ENCODE measurements at places on chromosomes 5 and 9. TPM values are rescaled to one million over a fixed set of nuclear protein-coding genes. Genes with fewer than 3 reads are reported as not detected.

- no peak for DNase-seq
Measured at GRCh38 chr5:152978141-152978835, 512.2 kb upstream of the GRIA1 start.

DNA sequence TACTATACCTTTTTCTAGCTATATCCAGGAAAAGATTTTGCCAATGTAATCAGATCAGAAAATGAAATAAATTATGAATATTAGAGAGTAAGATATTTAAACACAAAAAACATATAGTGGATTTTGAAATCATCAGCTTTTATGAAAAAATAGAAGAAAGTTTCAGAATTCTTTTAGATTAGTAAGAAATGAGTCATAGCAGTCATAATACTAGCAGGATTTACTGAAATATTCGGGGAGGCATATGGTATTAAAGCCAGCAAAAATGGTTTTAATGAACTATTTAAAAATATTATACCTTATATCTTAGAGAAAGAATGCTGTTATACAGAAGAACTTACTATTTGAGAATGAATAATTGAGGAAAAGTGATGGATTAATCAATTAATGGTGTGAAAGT is 303.6 kb upstream of the NUDT12 start:
- DNase-seq = no peak

DNA sequence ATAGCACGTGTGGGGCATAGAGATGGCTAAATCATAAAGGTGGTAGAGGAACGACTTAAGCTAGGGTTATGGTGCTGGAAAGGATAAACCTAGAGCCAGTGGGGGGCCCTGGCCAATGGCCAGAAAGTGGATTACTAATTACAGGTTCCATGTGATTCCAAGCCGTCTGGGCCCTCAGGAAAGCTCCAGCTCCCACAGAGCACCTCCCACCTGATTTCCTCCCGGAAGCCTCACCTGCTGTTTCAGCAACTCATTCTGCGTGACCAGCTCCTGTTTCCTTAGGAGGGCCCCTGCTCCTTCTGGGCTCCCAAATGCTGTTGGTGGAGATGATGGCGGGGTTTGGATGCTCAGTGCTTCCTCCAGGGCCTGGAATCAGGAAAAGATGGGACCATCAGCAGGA is 16.2 kb downstream of the GPX3 start:
- DNase-seq = no peak

GRCh38 chr9:76592091-76592973 is 133.3 kb downstream of the GCNT1 start:
- no peak for DNase-seq

DNA sequence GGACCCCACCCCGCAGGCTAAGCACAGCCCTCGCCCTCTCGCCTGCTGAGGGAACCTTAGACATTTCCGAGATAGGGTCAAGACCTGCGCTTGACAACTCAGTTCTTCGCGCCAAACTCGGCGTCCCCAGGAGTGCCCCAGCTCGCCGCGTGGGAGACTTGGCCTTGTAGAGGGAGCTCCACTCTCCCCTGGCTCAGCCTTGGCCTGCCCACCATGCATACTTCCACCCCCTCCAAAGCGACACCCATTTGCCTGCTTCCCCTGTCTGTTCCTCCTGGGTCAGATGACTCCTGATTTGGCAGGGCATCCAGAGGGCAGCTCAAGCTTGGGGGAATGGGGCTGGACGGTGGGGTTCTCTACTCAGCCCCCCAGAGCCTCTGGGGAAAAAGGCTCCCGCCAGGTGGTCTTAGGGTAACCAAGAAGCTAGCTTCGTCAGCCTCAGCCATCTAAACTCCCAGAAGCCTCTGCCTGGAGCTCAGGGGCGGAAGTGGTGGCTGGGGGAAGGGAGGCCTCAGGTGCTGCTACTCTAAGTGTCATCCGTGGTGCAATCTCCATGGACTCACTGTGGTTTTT is 560 bp downstream of the DOCK2 start:
- peak; percentile 50 for DNase-seq

DNA sequence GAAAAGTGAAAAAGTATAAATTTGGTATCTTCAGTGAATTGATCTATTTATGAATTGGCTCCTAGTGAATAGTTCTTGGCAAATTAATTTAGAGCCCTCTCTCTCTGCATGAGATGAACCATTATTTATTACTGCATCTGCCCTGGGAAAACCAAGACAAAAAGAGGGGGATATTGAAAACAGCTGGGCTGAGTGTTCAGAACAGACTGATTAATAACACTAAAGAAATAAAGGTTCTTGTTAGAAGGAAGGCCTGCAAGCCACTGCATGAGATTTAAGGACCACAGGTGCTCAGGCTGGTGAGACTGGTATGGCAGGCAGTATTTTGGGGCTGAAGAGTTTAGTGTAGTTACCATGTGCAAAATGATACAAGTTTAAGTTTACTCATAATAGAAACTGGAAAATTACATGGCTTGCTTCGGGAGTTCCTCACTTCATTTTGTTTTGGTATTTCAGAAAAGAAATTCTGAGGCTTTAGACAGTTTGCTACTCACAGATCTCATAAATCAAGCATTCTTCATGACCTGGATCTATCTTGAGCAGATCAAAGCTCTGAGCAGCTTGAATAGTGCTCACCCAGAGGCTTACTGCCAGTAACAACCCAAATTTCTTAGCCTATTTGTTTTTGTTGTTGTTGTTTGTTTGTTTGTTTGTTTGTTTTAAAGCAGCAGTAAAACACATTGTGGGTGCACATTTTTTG is 56.1 kb downstream of the KIAA1958 start:
- DNase-seq = no peak

DNA sequence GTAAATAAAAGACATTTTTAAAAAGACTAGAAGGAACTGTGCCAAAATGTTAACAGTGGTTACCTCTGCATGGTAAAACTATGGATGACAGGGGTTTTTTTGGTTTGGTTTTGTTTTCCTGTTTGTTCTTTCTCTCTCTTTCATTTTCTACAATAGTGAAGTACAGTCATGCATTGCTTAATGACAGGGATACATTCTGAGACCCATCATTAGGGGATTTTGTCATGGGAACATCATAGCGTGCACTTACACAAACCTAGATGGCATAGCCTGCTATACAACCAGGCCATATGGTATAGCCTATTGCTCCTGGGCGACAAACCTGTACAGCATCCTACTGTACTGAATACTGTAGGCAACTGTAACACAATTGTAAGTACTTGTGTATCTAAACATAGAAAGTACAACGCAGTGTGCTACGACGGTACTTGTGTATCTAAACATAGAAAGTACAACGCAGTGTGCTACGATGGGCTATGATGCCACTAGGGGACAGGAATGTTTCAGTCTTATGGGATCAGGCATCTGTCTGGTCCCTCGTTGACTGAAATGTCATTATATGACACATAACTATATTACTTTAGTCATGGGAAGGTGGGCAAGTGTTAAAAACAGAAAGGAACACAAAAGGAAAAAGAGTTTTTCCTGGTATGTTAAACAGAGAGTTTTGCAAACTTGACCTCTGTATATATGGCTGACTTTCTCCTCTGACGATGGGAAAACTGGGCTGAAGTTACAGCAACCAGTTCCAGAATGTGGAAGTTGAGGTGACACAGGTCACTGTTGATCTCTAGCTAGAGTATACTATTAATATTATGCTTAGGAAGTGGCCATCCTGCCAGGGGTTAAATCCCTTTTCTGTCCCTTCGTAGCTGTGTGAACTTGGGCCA is 7.4 kb upstream of the ADAM19 start:
- DNase-seq = no peak

- no peak for DNase-seq
Measured at GRCh38 chr5:143966280-143966679, 154.3 kb downstream of the HMHB1 start.

GRCh38 chr5:105816961-105817360 is 1853.8 kb downstream of the EFNA5 start:
- DNase-seq = no peak

DNA sequence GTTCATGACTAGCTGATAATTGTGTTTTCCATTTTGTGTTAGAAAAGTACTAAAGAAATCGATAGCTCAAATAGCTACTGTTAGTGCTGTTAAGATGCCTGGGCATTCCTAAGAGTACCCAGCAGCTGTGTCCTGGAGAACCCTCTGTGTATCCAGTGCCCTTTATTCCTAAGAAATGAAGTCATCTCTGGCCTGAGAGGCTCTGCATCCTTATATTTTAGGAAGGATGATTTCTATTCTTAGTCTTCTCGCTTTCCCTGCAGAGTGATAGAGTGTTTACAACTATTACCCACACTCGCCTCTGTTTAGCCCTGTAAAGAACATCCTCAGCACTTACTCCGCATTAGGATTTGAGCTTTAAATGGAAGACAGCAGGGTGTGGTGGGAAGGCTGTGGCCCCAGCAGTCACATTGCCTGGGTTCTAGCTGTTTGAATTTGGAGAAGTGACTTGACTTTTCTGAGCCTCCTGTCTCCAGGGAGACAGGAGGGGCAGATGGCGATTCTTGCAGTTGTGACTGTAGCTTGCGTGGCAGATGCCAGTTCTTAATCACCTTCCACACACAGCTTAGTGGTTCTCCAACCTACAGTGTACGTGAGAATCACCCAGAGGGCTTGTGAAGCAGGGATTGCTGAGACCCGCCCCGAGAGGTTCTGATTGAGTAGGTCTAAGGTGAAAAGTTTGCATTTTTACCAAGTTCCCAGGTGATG is 177.2 kb upstream of the PITX1 start:
- no peak for DNase-seq

- DNase-seq = no peak
Measured at GRCh38 chr5:113382731-113383130, 52.1 kb downstream of the TSSK1B start.

- DNase-seq = no peak
Measured at GRCh38 chr9:107397076-107398044, 92.2 kb downstream of the KLF4 start.

DNA sequence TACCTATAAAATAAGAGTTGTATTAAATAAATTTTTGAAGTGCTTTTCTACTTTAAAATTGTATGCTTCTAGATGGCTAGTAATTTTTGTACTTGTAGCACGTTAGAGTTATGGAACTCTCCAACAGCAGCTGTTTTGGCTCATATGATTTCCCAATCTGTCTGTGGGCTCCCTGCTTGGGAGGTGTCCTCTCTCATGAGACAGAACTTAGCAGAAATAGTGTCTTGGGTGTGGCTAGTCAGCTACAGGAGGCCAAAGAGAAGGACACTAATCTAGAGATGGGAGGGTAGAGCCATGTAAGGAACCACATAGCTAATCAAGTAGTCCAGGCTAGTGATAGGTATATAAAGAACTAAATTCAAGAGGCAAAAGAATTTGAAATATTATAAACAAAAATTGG is 78.4 kb upstream of the DAB2 start:
- no peak for DNase-seq

- no peak for DNase-seq
Measured at GRCh38 chr9:100584951-100585350, 7.1 kb downstream of the CAVIN4 start.

COL15A1 gene
- 0.10 TPM for total RNA-seq

LRRC70 gene
- 0.44 TPM for total RNA-seq

GFI1B gene
- total RNA-seq = not detected

GLIPR2 gene
- 2.4 TPM for total RNA-seq

MAN1B1 gene
- total RNA-seq = 26.5 TPM

MARCHF3 gene
- 0.43 TPM for total RNA-seq

SLC1A3 gene
- total RNA-seq = 5.0 TPM
